Peyer's patch (tissue), 4 donors: ENCODE measurements at places on chromosomes 5 and 9.

- DNase-seq = no peak
Measured at GRCh38 chr9:72882117-72882775, 70.6 kb downstream of the ALDH1A1 start.

GRCh38 chr5:13566871-13567339 is 377.6 kb downstream of the DNAH5 start:
- DNase-seq = no peak

DNA sequence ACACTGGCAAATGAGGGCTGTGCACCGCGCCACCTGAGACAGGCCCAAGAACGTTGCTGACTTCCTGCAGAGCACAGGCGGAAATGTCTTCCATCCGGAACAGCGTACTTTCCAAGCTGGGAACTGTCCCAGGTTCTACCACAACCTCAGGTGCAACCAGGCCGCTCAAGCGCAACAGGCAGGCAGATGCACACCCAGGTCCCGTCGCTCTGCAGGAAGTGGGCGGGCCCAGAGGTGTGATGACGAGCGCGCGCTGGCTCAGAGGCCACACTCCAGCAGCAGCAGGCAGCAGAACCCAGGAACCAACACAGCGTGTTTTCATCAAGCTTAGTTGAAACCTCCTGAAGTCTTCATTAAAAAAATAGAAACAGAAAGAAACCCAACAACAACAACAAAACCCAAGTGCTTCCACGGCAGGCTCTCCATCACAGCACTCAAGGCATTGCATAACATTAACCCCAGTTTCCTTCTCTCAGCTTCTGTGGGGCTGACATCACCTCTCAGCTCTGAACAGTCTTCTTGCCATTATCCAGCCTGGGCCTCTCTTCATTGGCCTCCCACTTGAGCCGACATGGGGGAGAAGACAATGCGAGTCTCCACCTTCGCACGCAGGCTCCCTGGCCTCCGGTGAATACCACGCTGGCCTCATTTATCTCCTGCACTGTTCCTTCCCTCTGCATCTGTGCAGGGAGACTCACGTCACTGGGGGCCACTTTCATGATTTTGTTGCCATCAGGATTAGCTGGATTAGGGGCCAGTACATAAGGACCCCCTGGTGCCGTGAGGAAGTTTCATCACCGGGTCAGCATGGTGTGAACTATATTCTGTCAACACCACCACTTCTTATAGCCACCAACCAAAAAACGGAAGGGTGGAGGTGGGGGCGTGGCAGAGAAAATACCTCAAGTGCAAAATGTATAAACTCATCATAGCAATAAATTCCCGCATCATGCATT is 22.1 kb downstream of the PTCH1 start:
- DNase-seq = peak; percentile 77

DNA sequence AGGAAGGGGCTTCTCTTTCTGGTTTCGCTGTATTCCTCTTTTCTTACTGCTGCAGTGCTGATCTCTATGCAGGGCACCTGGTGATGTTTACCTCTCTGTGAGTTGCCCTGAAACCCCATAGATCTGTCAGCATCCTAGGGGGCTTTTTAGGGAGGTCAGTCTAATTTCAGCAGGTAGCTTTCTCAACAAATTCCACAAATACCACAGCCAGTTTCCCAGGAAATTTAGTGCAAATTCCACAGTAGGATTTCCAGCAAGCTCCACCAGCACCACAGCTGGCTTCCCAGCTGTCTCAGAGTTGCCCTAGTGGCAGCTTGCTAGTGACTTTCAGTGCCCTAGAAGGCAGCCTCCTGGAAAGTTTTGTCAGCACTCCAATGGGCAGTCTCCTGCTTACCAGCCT is 379.1 kb upstream of the SMC2 start:
- DNase-seq = no peak

DNA sequence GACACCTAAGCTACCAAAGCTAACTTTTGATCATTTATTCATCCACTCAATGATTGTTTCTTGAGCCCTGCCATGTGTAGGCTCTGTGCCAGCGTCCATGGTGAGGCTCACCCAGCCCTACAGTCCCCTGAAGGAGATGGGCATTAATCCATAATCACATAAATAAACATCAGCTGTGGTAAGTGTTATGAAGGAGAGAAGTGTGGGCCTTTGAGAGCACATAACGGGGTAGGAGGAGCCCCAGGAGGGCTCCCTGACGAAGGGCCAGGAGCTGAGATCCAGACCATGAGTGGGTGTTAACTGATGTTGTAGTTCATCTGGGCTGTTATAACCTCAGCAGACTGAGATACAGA is 53.9 kb upstream of the AFAP1L1 start:
- DNase-seq = no peak

- DNase-seq = peak; percentile 69
Measured at GRCh38 chr9:93093127-93093876, 2.7 kb upstream of the CARD19 start.

GRCh38 chr9:126614088-126614454 is 343 bp downstream of the LMX1B start:
- DNase-seq = no peak

- DNase-seq = no peak
Measured at GRCh38 chr5:96195123-96195522, 233.5 kb upstream of the ELL2 start.

DNA sequence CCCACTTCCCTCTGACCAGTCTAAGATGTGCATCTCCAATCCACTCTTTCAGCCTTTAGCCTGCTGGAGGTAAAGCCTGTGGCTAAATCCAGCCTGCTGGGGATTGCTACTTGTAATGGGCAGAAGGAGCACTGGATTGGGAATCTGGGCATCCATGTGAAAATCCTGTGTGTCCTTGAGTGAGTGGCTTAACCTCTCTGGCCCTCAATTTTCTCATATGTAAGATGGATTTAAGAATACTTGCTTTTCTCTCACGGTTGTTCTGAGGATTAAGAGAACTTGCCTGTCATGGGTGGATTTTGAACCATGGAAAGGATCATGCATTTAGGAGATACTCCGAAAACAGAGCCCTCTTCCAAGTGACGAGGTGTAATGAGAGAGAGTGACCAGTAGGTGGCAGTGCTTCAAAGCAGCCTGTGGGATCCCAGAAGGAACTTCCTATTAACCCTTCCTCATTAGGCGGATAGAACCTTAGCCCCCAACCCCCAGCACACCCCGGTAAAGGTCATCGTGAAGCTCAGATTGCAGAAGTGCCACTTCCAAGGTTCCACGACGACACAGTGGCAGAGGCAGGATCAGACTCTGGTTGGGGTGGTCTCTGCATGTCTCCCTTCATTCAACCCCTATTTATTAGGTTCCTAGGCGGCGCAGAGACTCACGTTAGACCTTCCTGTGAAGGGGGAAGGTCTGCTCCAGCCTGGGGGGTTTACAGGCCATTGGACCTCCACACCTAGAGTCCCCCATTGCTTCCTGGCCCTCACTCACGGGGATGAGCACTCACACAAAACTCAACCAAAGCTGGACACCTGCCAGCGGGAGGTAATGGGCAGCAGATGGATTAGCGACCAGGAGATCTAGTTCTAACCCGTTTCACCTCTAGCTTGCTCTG is 68.7 kb upstream of the ZNF618 start:
- no peak for DNase-seq

GRCh38 chr5:125835293-125836172 is 587.7 kb upstream of the GRAMD2B start:
- DNase-seq = peak; percentile 57

- DNase-seq = no peak
Measured at GRCh38 chr9:26744191-26744965, 148.2 kb downstream of the CAAP1 start.

GRCh38 chr5:157864067-157864466 is 5.1 kb upstream of the CLINT1 start:
- no peak for DNase-seq

DNA sequence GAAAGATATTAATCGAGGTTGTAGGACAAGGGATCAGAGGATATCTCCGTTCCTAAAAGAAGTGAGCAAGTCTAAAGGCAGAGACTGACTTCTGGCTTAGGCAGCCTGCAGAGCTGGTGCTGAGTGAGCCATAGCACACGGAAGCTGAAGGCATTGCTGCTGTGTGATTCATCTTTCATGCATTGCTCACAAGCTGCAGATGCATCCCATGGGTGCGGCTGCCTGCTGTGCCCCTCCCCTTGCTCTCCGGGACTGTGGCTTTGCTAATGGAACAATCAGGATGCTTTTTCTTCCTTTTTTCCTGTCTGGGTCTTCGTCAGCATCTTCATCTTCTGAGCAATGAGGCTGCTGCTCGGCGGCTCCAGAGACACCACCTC is 341.4 kb downstream of the DIRAS2 start:
- peak; percentile 70 for DNase-seq

GRCh38 chr9:100222674-100223073 is 123.6 kb downstream of the INVS start:
- DNase-seq = no peak
